DMS 273 treated with DMSO at 0.1 percent for 48 hours (cell line): ENCODE measurements at places on chromosomes 4 and X.
A peak's percentile ranks its signal among the peaks of the same experiment; 100 is the strongest.

GRCh38 chrX:81202456-81202819 is 536 bp downstream of the SH3BGRL start:
- no peak for DNase-seq

DNA sequence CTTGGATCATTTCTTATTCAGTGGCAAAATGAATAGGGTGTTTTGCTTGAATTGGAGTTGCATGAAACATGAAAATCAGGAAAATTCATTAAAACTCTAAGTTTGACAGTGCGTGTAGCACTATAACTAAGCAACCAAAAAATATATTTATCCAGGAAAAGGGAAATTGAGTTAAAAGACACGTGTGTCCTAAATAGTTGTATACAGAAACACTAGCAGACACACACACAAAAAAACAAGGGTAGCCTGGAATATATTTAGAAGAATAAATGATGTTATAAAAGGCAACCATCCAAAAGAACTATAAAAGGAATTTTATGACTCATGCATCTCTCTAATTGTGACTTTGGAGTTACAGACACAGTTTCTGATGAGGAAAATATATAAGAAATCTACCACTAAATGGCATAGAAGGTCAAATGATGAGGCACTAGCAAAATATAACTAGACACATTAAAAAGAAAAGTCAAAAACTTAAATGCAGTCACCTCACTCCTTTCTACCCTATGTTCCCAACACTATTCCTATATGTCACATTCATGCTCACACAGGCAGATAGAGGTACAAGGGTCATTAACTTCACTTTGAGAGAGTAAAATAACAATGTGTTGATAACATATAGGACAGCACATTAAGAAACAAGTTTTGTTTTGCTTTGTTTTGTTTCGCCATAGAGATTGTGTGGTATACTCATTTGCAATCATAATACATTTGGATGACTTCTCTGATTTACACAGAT is 793.6 kb upstream of the INTU start:
- no peak for DNase-seq

DNA sequence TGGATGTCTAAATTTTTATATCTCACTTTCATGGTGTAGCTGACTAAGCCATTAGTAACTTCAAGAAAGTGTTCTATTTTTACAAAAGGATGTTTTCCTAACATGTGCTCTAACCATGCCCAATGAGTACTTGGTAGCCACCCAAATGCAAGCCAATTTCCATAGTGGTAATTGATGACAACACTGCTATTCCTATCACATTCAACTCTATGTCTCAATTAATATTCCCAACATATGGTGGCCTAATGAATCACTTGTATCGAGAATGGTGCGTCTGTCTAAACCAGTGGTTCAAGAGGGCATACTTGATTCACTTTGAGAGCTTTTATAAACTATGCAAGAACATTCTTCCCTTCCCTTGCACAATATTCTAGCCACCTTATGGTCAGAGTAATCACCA is 112.9 kb upstream of the GPRIN3 start:
- DNase-seq: peak; percentile 37

DNA sequence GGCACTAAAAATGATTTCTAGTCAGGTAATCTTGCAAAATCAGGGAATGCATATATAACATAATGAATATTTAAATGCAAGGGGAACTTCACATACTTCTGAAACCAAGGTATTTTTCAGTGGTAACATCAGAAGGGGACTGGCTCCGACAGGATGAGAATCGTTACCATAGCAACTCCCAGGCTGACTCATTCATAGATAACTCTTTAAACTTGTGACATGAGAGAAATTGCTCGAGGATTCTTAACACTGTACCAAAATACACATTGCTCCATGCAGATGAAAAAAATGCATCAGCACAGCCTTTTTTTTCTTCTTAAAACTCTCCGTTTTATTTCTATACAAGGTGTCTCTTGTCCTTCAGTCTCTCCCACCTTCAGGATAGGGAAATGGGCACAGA is 114.3 kb downstream of the GABRB1 start:
- DNase-seq: no peak

GRCh38 chr4:123361195-123361861 is 35.3 kb upstream of the SPRY1 start:
- DNase-seq: no peak

- DNase-seq: no peak
These were observed 443.6 kb downstream of the SPRY1 start for GRCh38 chr4:123840197-123840596.

GRCh38 chrX:56813318-56813837 is 84.3 kb downstream of the NBDY start:
- no peak for DNase-seq

DNA sequence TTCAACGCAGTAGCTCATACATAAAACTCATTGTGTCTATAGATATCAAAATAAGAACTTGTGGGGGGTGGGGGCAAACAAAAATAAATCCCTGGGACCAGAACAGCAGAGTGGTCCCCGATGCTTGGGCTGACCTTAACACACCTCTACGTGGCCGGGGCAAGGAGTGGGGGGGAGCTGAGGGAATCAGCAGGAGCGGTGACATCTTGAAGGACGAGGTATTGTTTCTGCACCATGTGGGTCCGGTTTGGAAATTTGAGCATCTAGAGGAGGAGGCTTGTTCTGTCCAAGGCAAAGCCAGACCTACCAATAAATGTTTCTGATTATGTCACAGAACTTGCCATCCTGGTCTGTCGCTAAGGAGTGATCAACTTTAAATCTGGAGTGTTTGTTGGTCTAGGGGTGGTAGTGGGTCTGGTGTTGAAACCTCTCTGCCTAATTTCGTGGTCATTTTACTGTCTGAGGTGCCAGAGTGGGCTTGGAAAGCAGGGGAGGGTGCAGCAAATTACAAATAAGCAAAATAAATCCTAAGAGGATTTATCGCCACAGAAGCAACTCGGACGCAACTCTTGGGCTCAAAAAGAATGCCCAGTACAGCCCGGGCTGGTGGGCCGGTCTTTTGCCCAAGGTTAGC is 774 bp upstream of the RAPGEF2 start:
- no peak for DNase-seq

GRCh38 chr4:4689694-4690440 is 148.0 kb upstream of the STX18 start:
- no peak for DNase-seq
